Activated CD4-positive, alpha-beta memory T cell treated with anti-CD3 and anti-CD28 coated beads, Interleukin-2, amount 10 ng/mL, durations not matched to agents 7 days and 5 days (primary cell): ENCODE measurements at places on chromosomes 7 and 10.

DNA sequence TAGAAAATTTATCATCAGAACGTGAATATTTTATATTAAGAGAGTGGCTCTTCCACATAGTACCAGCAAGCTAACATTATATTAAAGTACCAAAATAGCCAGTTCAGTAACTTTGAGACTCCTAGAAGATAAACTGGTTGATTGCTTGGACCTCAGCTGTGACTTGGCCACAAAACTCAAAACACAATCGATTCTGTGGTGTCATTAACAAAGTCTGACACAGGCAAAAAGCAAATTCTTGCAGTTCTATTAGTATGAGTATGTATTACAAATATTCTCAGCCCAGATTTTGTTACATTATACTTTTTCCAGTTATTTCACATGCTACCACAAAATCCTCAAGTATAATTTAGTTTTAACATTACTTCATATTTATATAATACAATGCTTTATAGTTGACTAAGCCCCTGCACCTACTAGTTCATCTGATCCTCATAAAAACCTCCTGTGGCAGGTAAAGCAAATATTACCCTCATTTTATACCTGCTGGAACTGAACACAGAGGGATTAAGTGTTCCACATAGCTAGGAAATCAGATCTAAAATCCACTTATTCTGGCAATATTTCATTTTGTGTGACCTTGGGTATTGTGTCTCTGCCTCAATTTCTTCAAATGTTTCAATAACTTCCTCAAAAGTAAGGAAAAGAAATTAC is 279.9 kb upstream of the MKLN1 start:
- no peak overlapping the region for H3K27ac ChIP-seq
- H3K4me1 ChIP-seq, result peaks cover 57% of the 10 kb centered on the region
- no peaks in the 10 kb centered on the region for H3K27me3 ChIP-seq

DNA sequence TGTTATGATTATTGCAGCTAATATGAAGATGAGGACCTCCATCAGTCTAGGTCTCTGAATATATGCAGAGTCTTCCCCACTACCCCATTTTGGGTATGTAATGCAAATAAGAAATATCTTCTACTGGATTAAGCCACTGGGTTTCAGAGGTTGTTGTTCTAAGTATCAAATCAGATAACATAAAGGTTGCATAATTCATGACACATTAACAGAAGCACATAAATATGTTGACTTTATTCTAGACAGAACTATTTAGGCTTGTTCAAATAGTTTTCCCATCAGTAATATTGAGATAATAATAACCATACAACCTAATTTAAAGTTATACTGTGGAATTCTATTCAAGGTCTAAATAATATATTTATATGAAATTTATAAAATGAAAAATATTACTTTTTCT is 157.1 kb downstream of the ETV1 start:
- no peaks in the 10 kb centered on the region for H3K27me3 ChIP-seq
- no peaks in the 10 kb centered on the region for H3K4me1 ChIP-seq
- no peak for DNase-seq
- no peak overlapping the region for H3K27ac ChIP-seq
- H3K36me3 ChIP-seq, result no peaks in the 10 kb centered on the region

GRCh38 chr7:142882338-142882678 is 3.2 kb downstream of the TRPV6 start:
- peaks cover 20% of the 10 kb centered on the region for H3K27me3 ChIP-seq
- no peak overlapping the region for H3K27ac ChIP-seq
- no peak overlapping the region for H3K4me3 ChIP-seq
- no peak for DNase-seq
- no peaks in the 10 kb centered on the region for H3K4me1 ChIP-seq

- no peak overlapping the region for H3K27ac ChIP-seq
- H3K4me1 ChIP-seq, result no peaks in the 10 kb centered on the region
- no peak overlapping the region for H3K4me3 ChIP-seq
- no peak for DNase-seq
Measured at GRCh38 chr10:128734734-128735133, 608.5 kb upstream of the MKI67 start.

- no peaks in the 10 kb centered on the region for H3K36me3 ChIP-seq
- no peak overlapping the region for H3K4me3 ChIP-seq
- no peak overlapping the region for H3K27ac ChIP-seq
- no peaks in the 10 kb centered on the region for H3K4me1 ChIP-seq
Measured at GRCh38 chr7:81410471-81411117, 359.3 kb downstream of the HGF start.

- H3K4me1 ChIP-seq, result peaks cover 5% of the 10 kb centered on the region
- no peaks in the 10 kb centered on the region for H3K36me3 ChIP-seq
- no peak overlapping the region for H3K4me3 ChIP-seq
- no peak overlapping the region for H3K27ac ChIP-seq
- peaks cover 3% of the 10 kb centered on the region for H3K27me3 ChIP-seq
- no peak for DNase-seq
Measured at GRCh38 chr10:71011141-71011540, 122.8 kb upstream of the PCBD1 start.

DNA sequence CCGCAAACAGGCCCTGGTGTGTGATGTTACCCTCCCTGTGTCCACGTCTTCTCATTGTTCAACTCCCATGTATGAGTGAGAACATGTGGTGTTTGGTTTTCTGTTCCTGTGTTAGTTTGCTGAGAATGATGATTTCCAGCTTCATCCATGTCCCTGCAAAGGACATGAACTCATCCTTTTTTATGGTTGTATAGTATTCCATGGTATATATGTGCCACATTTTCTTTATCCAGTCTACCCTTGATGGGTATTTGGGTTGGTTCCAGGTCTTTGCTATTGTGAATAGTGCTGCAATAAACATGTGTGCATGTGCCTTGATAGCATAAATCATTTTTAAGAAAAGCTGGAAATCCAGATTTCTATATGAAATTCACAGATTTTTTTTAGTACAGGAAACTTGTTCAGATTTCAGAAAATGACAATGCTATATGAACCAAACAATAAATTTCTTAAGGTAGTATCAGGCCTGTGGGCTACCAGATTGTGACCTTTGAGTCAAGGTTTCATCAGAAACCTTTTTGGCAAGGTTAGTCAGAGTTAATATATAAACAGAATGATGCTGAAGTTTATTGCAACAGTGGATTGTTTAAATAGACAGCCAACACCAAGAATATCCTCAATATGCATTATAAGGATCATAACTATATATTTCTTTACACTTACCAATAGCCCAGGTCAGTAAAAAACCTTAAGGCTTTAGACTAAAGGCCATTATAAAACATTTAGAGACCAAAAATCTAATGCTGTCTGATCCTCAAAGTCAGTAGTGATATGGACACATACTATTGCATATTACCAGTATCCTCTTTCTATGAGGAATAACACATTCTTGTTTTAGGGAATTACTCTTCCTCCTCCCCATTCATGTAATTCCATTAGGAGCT is 68.7 kb upstream of the PAPSS2 start:
- no peak for DNase-seq
- no peak overlapping the region for H3K27ac ChIP-seq
- H3K4me1 ChIP-seq, result no peaks in the 10 kb centered on the region
- peaks cover 24% of the 10 kb centered on the region for H3K27me3 ChIP-seq
- no peak overlapping the region for H3K4me3 ChIP-seq

DNA sequence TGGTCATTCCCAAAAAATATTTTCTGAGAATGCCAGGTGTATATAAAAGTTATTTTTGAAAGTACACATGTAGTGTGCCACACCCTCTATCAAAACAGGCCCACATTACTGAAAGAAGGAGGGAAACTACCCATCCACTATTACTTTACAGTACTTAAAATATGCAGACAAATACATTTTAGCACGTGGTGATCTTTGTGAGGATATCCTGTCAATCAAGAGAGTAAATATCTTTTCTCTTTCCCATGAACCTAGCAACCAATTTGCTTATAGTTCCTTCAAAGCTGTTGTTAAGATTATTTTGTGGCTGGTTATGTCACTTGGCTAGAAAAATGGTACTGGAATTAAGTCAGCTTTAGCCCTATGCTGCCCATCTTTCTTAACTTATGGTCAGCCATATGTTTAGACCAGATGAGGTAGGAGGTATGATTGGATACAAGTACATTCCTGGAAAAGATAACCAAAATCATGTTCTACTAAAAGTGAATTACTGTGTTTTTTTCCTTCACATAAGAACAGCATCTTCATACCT is 70.1 kb downstream of the AUTS2 start:
- no peaks in the 10 kb centered on the region for H3K36me3 ChIP-seq
- H3K4me1 ChIP-seq, result no peaks in the 10 kb centered on the region
- H3K4me3 ChIP-seq, result no peak overlapping the region
- H3K27ac ChIP-seq, result no peak overlapping the region
- no peak for DNase-seq
- H3K27me3 ChIP-seq, result no peaks in the 10 kb centered on the region

- no peak for DNase-seq
- no peak overlapping the region for H3K4me3 ChIP-seq
- H3K4me1 ChIP-seq, result peaks cover 80% of the 10 kb centered on the region
- H3K36me3 ChIP-seq, result peaks cover 23% of the 10 kb centered on the region
- no peaks in the 10 kb centered on the region for H3K27me3 ChIP-seq
Measured at GRCh38 chr10:79246606-79247275, 100.5 kb upstream of the PPIF start.

DNA sequence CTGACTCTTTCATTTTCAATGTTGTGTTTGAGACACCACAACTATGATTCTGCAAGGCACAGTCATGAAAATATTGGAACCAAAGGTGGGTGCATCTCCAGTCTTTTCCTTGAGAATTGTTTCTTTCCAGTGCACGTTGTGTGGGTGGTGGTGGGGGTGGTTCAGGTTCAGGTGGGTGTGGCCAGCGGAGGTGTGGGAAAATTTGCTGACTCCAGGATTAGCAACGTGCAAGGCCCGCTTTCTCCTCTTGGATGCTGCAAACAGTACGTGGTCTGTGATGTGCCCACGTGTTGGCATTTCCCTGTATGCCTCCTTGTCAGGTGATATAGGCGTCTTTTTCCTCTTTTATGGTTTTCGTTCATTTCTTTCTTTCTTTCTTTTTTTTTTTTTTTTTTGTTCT is 59.1 kb downstream of the CAMK1D start:
- peaks cover 22% of the 10 kb centered on the region for H3K36me3 ChIP-seq
- H3K27ac ChIP-seq, result no peak overlapping the region
- H3K27me3 ChIP-seq, result no peaks in the 10 kb centered on the region
- H3K4me1 ChIP-seq, result peaks cover 38% of the 10 kb centered on the region
- H3K4me3 ChIP-seq, result no peak overlapping the region
- DNase-seq, result no peak

GRCh38 chr7:128299109-128299607 is 44.5 kb downstream of the RBM28 start:
- no peak overlapping the region for H3K27ac ChIP-seq
- H3K4me1 ChIP-seq, result no peaks in the 10 kb centered on the region
- no peak for DNase-seq
- peaks cover 3% of the 10 kb centered on the region for H3K36me3 ChIP-seq
- H3K27me3 ChIP-seq, result no peaks in the 10 kb centered on the region
- H3K4me3 ChIP-seq, result no peak overlapping the region

- no peak for DNase-seq
- no peak overlapping the region for H3K4me3 ChIP-seq
- no peaks in the 10 kb centered on the region for H3K36me3 ChIP-seq
- no peak overlapping the region for H3K27ac ChIP-seq
Measured at GRCh38 chr10:23171232-23171876, 20.8 kb upstream of the PTF1A start.

DNA sequence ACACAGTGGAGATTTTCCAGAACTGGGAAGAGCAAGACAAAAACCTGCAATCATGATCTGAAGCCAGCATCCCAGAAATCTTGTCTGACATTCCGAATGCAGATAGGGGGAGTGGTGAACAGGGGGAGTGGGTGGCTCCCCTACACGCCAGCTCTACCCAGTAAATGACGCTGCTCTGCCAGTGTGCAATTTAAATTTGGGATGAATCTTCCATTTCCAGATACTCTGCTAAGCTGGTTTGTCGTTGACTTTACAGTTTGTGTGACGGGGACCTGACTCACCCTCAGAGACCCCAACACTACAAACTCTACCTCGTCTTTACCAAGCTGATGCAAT is 68.7 kb upstream of the CAMK2B start:
- H3K27me3 ChIP-seq, result no peaks in the 10 kb centered on the region
- no peaks in the 10 kb centered on the region for H3K4me1 ChIP-seq
- H3K4me3 ChIP-seq, result no peak overlapping the region

- H3K27me3 ChIP-seq, result no peaks in the 10 kb centered on the region
- H3K4me3 ChIP-seq, result no peak overlapping the region
- peaks cover 50% of the 10 kb centered on the region for H3K4me1 ChIP-seq
Measured at GRCh38 chr10:5443429-5443828, 31.1 kb downstream of the NET1 start.

DNA sequence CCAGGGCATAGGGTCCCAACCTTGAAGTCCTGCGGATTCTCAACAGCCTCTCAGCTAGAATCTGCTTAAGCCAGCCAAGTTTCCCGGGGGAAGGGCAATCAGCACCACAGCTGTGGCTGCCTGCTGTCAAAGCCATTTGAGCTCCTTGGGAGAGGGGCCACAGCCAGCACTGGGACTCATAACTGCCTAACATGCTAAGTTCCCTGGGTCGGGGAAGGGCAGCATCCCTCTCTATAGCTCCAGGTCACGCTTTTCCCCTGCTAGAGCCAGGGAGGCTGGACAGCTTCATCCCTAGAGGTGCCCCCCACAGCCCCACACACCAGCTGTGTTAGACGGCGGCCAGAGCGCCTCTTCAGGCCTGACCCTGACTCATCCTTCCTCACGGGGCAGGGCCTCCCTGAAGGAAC is 49.6 kb upstream of the PDE1C start:
- no peak for DNase-seq
- H3K4me1 ChIP-seq, result no peaks in the 10 kb centered on the region
- H3K36me3 ChIP-seq, result no peaks in the 10 kb centered on the region

DNA sequence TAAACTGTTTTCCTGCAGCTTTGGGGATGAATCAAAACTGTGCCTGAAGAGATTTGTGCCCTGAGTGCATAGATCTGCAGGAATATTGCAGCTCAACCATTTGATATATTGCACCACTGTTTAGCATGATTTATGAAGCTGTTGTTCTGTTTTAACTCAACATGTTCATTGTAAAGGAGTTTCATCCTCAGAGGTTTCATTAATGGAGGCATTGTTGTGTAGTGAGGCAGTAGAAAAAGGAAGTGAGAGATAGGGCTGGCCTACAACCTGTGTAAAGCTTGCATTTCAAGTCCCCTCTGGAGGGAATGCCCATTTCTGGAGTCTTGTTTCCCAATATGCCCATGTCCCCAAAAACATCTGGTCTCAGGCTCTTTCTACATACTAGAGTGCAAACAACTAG is 67.5 kb downstream of the DNAJC12 start:
- peaks cover 1% of the 10 kb centered on the region for H3K27me3 ChIP-seq
- DNase-seq, result no peak
- peaks cover 50% of the 10 kb centered on the region for H3K4me1 ChIP-seq
- H3K27ac ChIP-seq, result no peak overlapping the region
